Hippocampal formation (tissue), 2 donors: ENCODE measurements at places on chromosomes 3 and 15.

DNA sequence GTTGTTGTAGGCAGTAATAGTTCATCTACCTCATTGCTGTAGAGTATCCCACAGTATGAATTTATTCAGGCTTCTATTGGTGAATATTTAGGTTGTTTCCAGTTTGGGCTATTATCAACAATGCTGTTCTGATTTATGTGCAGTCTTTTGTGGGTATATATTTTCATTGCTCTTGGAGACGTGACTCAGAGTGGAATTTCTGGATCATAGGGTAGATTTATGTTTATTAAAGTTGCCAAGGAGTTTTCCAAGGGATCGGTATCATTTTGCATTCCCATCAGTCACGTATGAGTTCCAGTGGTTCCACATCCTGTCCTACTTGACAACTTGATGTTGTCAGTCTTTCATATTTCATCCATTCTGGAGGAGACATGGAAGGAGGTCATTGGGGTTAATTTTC is 8.4 kb upstream of the HRH1 start:
- DNase-seq, result no peak

DNA sequence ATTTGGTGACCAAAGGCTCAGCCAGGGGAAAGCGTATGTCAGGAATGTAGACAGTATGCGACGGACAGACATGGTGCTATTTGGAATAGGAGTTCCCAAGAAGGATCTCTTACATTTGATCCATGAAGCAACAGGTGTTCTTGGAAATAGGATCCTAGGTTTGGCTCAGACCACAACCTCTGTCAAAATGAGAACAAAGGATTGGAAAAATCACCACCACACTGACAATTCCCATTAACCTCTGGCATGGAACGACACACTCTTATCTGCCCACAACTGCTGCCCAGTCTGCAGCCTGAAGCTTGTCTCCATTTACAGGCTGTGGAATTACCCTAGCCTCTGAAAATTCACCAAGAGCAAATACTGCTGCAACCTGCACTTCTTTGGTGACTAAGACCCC is 33.6 kb upstream of the LRRN1 start:
- no peak for DNase-seq

DNA sequence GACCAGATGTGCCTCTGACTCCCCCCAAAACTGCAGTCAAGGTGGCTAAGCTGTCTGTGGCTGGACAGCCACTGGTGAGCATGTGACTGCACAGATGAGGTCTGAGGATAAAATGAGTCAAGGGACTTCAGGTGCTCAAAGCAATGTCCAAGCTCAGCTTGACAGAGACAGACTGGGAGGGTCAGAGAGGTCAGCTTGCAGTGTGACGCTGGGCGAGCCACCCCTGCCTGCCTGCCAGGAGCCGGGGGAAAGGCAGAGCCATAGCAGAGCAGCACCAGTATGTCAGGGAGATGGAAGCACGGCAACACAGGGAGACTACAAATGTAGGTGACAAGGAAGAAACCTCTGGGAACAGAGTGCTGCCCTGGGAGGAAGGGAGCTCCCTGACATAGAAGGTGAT is 399.4 kb downstream of the OCA2 start:
- no peak for DNase-seq

DNA sequence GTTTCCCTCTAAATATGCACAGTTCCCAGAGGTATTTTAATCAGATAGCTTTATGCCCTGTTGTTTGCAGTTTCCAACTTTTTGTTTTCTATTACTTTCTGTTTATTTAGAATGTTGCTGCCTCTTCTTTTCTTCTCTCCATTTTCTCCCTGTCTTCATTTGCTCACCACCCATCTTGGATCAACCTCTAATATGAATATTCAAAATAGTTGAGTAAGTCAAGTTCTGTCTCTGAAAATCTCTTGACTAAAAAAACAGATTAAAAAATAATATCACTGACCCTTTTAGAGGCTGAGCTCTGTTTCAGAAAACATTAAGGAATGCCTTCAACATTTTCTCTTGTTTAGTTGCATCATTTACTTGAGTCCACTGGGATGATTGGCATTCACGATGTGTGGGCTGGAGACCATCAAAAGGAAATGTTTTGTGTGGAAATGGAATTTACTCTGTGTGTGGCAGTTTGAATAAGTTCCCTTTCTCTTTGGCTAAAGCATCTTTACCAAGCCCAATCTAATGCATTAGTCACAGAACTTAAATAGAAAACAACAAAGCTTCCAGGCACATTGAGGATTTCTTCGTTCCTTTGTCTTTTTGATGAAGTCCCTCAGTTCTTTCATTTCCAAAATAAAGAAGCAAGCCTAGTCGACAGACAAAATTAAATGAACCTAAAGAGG is 633.9 kb upstream of the TGFBR2 start:
- DNase-seq, result no peak

DNA sequence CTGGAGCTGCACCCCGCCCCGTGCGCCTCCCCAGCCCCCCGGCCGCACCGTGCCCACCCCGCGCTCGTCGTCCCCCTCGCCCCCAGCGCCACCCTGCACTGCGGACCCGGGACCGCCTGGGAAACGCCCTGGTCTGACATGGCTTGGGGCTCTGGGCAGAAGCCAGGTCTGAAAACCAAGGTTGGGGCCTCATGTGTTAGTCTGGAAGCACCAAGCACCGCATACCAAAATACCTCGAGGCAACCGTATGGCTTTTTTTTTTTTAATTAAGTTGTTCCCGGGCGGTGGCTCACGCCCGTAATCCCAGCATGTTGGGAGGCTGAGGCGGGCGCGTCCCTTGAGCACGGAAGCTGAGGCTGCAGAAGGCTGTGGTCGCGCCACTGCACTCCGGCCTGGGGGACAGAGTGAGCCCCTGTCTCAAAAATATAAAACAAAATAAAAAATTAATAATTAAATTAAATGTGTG is 91.5 kb upstream of the CHD2 start:
- no peak for DNase-seq

- no peak for DNase-seq
Observed at GRCh38 chr3:143654906-143655305, 193.4 kb downstream of the SLC9A9 start.

DNA sequence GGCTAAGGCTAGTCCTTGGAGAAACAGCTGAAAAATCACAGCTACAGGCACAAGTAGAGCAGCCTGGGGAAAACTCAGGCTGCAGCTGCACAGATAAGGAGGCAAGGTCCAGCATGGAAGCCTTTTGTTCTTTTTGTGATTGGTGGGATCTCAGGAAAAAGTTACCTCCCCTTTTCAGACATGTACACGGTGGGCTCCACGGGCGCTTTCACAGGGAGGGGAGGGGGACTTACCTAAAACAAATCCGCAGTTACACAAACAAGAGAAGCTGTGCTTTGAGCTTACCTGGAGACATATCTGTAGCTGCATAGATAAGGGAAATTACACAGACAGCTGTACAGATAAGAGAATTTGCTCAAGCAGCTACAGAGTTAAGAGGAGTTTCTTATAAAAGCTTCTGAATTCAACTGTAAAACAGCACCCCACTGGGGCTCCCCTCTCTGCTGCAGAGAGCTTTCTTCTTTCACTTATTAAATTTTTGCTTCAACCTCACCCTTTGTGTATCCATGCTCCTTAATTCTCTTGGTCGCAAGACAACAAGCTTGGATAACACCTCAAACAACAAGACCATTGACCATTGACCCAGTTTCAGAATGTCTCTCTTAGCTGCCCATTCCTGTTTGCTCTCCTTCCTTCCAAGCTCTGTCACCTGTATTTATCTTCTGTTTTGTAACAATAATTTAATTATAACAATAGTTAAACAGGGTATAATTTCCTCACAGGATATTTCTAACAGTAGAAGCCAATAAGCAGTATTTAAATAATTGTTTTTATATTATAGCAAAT is 10.9 kb upstream of the CD200 start:
- no peak for DNase-seq

GRCh38 chr15:97995881-97996603 is 35.5 kb downstream of the ARRDC4 start:
- DNase-seq, result no peak

DNA sequence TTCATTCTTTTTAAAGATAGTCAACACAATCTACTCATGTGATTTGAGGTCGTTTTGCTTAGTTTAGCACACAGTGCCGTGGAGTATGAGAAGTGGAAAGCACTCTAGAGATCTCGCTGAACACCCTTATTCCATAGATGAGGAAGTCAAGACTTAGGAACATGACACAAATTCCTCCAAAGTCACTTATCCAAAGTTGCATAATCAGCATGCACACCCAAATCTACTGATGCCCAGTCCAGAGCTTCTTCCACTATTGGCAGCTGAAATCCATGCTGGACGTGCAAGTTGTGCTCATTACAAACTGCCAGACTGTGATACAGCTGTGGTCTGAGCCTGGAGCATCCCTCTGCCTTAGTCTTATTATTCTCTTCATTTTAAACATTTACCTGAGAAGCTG is 83.5 kb upstream of the ZNF280D start:
- no peak for DNase-seq

GRCh38 chr3:128879991-128880390 is 571 bp downstream of the ACAD9 start:
- DNase-seq, result no peak

- DNase-seq, result no peak
Observed at GRCh38 chr3:117603097-117603496, 893.5 kb downstream of the TUSC7 start.

DNA sequence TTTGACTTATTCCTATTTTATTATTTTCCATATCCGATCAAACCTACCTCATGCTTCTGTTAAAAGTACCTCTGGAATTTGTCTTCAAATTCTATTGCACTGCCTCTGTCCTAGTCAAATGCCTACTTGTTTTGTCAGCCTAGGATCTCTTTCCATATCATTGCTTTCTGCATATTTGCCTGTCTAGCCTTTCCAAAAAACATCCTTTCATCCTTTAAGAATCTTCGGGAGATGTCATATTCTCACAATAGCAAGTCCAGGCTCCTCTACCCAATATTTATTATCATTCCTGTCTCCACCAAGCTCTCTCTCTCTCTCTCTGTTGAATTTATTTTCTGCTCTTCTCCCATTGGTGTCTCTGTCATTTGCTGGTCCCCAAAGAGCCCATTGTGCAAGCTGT is 80.1 kb downstream of the LRRC28 start:
- no peak for DNase-seq

DNA sequence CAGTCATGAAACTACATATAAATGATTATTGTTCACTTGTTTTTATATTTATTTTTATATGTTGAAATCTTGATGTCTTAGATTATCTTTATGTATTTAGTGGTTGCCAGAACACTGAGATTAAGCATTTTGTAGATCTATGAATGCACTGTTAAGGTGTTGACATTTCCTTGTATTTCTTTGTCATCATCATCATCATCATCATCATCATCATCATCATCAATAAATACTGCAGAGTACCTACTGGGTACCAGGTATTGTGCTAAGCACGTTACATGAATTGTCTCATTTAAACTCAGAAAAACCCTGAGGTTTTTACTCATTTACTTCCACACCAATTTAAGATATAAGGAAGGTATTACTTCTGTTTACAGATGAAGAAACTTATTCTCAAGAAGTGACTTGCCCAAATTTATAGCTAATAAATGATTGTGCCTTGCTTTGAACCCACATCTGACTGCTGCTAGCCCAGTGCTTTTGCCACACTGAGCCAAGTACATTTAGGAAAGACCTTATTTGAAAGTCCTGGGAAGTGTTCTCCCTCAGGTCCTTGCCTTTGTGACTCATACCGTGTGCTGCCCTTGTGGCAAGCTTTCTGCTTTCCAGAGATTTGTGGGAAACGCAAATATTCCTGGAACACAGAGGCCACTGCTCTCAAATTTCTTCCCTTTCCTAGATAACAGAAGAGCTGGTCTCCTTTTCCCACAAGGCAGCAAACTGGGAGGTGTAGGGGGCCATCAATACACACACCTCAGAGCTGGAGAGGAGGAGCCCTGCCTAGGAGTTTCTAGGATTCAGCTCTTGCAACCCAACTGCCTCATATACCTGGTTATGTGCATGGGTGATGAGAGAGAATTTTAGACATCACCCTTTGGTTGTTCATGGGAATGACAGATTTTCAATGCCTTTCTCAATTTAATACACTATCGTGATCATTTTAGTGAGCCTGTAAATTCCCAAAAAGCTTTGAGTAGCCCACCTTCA is 115.4 kb upstream of the C15orf61 start:
- no peak for DNase-seq

GRCh38 chr3:73465926-73466325 is 158.8 kb downstream of the PDZRN3 start:
- no peak for DNase-seq

- DNase-seq, result no peak
Observed at GRCh38 chr15:43513550-43513949, 3.9 kb upstream of the MAP1A start.

DNA sequence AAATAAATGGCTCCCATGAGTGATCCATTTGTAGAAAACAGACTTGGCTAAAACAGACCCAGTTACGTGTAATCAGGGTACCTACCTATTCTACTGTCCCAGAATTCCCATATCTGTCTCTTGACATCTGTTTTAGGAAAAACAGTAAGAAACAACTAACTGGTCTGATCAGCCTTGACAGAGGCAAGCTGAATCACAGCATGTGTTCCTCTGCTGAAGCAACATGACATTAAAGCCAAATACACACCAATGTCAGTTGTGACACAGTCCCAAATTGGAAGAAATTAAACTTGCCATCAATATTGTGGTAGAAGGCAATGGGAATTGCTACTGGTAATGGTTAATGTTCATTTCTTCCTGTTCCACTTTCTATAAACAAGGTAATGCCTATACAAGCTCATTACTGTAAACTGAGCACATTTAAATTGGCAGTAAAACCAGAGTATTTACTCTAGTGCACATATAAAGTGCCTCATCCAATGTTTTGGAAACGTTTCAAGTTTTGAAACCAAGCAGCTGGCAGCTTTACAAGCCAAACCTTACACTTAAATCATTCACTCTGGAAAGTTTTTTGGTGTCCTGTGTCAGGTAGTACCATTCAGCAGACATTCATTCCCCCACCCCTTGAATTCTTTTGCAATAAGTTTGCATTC is 27.0 kb downstream of the ALDH1A2 start:
- DNase-seq, result no peak

- DNase-seq, result no peak
Observed at GRCh38 chr3:129003578-129004112, 2.5 kb downstream of the EFCC1 start.
